ENCODE measurements at places on chromosomes 11 and 22.

DNA sequence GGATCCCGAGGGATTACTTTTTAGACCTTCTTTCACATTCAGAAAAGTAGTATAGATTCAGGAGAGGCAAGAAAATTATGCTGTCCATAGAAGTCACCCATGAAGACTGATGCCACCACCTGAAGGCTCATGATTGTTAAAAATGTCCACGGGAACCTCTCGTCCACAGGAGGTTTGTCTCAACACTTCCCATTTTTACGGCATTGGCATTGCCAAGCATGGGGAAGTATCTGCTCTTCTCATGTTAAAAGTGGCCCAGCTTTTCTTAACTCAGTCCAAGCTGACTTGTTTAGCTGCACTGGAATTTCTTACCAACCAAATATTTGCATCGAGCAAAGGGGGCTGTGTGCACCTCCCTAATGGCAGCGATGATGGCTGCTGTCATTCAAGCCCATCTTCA is 9.6 kb downstream of the CDPF1 start:
- no peak for DNase-seq

GRCh38 chr11:68469122-68469521 is 8.6 kb downstream of the PPP6R3 start:
- no peak for DNase-seq

DNA sequence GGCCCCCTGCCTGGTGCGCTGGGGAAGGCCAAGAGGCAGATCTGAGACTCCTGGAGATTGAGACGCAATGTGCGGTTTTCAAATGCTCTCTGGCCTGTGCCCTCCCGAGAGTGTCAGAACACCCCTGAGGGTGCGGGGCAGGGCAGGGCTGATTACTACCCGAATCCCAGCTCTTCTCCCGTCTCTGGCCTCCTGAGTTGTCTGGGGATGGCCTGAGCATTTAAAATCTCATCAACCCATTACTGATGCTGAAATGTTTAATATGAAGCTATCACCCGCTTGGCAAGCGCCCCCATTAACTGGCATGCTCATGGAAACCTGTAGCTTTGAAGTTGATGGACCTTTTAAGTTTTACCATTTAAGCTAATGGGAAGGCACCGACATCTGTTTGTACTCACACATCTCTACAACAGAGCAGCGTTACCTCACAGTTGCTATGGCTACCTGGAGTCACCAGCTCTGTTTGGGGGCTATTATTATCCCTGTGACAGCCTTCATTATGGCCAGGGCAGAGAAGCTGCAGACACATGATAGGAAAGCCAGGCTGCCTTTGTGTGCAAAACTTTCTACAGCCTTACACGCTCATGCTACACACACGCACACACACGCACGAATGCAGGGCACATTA is 3.6 kb upstream of the MB start:
- no peak for DNase-seq

- DNase-seq: no peak
These were observed 13.0 kb downstream of the GALNT18 start for GRCh38 chr11:11608783-11609232.

GRCh38 chr11:20160425-20161229 is at the start of gene DBX1:
Gene DBX1 (minus strand): TSS chr11:20160475. CDS start chr11:20160324, 151 bp downstream.
- DNase-seq: no peak

DNA sequence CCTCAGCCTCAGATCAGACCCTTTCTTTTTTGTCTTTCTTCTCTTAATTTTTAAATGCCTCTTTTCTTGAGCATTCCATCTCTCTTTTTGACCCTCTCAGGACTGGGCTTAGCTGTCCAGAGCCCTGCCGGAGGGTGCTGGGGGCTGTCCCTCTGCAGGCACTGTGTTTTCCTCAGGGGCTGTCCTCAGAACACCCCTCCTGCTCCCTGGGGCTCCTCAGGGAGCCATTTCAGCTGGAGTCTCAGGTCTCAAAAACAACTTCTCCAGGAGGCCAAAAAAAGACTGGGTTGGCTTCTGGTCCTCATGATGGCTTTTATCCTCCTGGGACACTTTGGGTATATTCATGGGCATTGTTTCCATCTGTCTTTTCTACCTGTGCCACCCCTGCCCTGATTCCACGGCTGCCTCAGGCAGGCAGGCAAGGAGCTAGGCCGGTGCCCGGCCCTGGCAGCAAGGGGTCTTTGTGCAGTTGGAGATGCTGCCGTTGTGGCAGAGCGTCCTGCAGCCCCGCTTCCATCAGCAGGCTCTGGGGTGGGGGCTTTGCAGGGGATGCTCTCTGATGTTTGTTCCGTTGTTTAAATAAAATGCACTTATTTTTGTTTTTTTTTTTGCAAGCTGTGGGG is 85.1 kb downstream of the CEP164 start:
- no peak for DNase-seq

Measured in HT-29 (cell line).